Vagina (tissue), 2 donors: ENCODE measurements at places on chromosomes 5 and 9. TPM values are rescaled to one million over a fixed set of nuclear protein-coding genes. Genes with fewer than 3 reads are reported as not detected.

The FCN1 gene
- 1.7 TPM for total RNA-seq

The IFNB1 gene
- not detected for total RNA-seq

The PLPP7 gene
- total RNA-seq = 11.8 TPM

DNA sequence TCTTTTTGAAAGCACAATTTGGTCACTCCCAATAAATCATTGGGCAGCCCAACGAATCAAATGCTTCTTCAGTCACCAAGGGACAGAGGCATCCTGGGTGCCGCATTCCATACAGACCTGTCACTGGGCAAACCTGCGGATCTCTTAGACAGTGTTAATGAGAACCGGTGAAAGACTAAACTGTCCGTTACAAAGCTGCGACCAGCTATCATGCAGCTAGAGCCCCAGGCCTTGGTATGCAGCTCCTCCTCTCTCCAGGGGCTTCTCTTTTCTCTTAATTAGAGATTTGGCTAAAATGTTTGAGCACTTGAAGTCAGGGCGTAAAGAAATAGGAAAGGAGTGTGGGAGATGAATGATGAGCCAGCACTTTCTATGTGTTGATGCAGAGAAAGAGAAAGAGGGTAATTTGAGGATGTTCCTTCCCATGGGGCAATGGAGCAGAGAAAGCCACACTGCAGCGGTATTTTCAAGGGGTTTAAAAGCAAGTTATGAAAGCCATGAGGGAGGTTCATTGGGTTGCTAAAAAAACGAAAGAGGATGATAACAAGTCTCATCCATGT lies 175.3 kb downstream of the RFK start:
- H3K4me3 ChIP-seq = no peak overlapping the region
- no peaks in the 10 kb centered on the region for H3K36me3 ChIP-seq
- H3K27me3 ChIP-seq = no peaks in the 10 kb centered on the region
- no peak for DNase-seq
- H3K27ac ChIP-seq = no peak overlapping the region

DNA sequence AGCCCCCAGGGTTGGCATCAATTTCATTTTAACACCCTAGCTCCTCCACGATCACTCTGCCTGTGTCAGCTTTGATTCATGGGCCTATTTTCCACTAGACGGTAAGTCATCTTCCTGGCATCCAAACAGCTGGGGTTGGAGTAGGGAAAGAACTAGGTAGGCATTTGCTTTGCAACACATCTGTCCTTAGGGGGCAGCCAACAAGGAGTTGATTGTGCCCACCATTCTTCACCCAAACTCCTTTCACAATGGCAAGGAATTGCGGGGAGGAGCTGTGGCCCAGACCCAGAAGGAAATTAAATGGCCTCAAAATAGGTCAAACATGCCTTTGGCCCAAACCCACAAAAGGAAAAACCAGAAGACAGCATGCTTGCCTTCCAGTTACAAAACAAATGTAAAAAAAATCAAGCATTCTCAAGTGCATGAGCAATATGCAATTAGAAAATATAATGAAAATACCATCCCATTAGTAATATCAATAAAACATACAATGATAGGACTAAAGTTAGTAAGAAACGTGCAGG lies 71.8 kb downstream of the NRG2 start:
- no peak overlapping the region for H3K27ac ChIP-seq
- peak; percentile 40 for DNase-seq
- H3K4me1 ChIP-seq = no peaks in the 10 kb centered on the region
- no peaks in the 10 kb centered on the region for H3K36me3 ChIP-seq

GRCh38 chr9:134869554-134870300 lies 10.9 kb upstream of the FCN2 start:
- no peak overlapping the region for H3K27ac ChIP-seq
- H3K27me3 ChIP-seq = no peaks in the 10 kb centered on the region
- no peak for DNase-seq
- H3K4me3 ChIP-seq = no peak overlapping the region
- peaks cover 6% of the 10 kb centered on the region for H3K4me1 ChIP-seq

DNA sequence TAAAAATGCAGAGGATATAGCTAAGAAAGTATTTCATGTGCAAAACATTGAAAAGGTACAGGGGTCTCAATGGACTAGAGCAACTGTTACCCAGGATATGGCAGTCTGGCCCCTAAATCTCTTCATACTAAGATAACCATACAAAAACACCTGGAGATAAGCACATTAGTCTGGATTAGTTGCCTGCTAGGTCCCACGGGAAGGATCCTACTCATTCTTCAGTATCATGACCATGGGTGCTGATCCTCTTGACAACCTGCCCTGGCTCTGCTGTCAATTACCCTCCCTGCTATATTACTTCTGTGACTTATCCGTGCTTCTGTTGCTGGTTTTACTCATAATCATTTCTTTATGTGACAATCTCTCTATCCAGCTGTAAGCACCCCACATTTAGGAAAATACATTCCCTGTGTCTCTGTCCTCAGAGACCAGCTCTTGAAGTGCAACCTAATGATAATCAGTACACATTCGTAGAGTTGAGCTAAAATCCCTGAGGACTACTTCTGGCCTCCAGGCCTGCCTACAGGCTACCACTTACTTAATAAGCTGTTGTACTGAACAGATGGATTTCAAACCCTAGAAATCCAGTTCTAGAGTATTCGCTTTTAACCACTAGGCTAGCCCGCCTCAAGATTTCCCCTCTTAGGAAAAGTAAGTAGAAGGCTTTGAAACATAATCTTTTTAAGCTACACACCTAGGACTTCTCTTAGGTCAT lies 190.5 kb upstream of the OR13F1 start:
- H3K27ac ChIP-seq = no peak overlapping the region
- no peak for DNase-seq
- H3K27me3 ChIP-seq = no peaks in the 10 kb centered on the region
- H3K36me3 ChIP-seq = no peaks in the 10 kb centered on the region

GRCh38 chr5:60829490-60830266 lies 14.4 kb downstream of the ELOVL7 start:
- no peaks in the 10 kb centered on the region for H3K27me3 ChIP-seq
- no peak overlapping the region for H3K4me3 ChIP-seq
- DNase-seq = no peak
- H3K36me3 ChIP-seq = no peaks in the 10 kb centered on the region
